Pancreas (tissue), 10 donors: ENCODE measurements at places on chromosomes 3 and 15.

GRCh38 chr3:150330174-150330573, 77.9 kb upstream of the TSC22D2 start:
- DNase-seq: no peak

DNA sequence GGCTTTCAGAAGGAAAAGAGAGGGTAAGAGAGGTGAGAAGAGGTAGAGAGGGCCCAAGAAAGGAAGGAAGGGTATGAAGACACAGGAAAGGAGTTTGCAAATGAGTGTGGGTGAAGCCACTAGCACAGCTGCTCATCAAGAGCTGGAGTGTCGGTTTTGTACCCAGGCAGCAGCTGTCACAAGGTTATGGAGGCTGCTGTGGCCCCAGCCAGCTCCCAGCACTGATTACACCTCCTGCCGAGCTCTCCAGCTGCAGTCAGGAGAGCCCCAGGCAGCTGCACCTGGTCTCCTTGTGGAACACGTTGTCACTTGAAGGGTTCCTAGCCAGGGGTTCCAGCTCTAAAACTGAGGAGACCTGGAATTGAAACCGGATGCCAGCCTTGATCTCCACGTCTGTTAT, 60.4 kb upstream of the CHD2 start:
- no peak for DNase-seq

- no peak for DNase-seq
These were observed 8.1 kb upstream of the C2CD4B start for GRCh38 chr15:62173215-62173614.

- DNase-seq: no peak
These were observed 85.4 kb upstream of the ABHD2 start for GRCh38 chr15:89002830-89003229.

- no peak for DNase-seq
These were observed 60.7 kb downstream of the DUT start for GRCh38 chr15:48391950-48392349.

GRCh38 chr15:45799508-45799907, 164.7 kb downstream of the SQOR start:
- no peak for DNase-seq

DNA sequence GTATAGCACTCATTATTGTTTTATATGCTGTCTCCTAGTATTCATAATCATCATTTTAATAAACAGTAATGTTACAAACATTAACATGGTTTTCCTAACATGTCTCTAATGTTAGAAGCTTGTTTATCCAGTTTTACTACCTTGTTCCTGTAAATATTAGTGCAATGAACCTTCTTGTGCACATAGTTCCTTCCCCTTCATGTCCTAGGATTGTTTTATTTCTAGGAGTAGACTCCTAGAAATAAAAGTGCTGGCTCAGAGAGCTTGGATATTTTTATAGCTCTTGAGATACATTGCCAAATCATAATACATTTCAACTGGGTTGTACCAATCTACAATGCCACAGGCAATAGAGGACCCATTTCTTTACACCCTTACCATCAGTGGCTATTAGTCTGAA, 161.3 kb downstream of the SV2B start:
- DNase-seq: no peak

- DNase-seq: no peak
These were observed 657.1 kb downstream of the GRM7 start for GRCh38 chr3:7518026-7518425.

- DNase-seq: no peak
These were observed 19.6 kb downstream of the CYFIP1 start for GRCh38 chr15:22960556-22960955.

GRCh38 chr15:39890621-39891020, 29.4 kb downstream of the GPR176 start:
- DNase-seq: no peak

- DNase-seq: no peak
These were observed 780.9 kb upstream of the LMCD1 start for GRCh38 chr3:7720649-7721297.

- DNase-seq: no peak
These were observed 273.0 kb downstream of the DIPK2A start for GRCh38 chr3:144244662-144245061.

DNA sequence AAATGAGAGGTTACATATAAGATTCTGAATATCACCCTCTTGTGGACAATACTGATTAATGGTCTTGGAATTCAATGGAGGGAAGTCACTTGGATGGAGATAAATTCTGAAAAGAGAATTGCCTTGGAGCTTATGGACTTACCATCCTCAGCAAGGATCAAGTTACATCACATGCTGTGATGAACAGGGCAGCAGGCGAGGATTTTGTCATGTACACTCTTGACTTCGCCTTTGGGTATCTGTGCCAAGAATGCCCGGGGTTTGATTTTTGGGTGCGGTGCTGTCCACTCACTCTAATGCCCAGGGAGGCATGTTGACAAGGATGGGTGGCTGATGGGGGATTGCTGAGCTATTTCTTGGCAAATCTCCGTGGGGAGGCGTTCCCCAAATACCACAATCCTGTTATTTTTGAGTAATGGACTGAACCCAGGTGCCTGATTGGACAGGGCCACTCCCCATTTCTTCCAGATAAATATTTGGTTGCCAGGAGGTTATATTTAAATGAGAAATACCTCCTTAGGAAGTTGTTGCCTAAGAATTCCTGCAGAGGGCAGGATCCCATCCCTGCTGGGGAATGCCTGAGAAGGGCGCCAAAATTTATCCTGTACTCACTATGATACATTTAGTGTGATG, 96.3 kb downstream of the TPRG1 start:
- no peak for DNase-seq

GRCh38 chr15:83815506-83815905, 161.6 kb downstream of the ADAMTSL3 start:
- DNase-seq: no peak
